Activated CD4-positive, alpha-beta T cell treated with anti-CD3 and anti-CD28 coated beads for 24 hours (primary cell): ENCODE measurements at places on chromosomes 3 and 15.

DNA sequence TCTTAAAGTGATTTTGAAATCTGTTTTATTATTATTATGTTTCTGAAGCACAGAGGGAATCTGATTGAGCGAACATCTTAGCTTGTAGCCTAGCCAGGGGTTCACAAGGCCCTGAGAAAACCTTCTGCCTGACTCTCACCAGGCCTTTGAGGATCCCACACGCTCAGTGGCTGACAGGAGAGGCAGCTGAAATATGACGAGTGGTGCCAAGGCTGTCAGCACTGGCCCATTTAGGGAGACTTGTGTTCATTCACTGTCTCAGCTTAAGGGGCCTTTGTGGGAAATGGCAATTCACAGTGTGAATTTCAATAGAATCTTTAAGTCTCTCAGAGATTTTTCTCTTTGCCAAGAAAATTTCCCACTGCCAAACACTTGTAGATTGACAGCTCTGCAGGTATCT is 770.9 kb downstream of the TUSC7 start:
- no peak for DNase-seq

- no peak for DNase-seq
These were observed 1045.8 kb downstream of the ROBO1 start for GRCh38 chr3:78721771-78722543.

DNA sequence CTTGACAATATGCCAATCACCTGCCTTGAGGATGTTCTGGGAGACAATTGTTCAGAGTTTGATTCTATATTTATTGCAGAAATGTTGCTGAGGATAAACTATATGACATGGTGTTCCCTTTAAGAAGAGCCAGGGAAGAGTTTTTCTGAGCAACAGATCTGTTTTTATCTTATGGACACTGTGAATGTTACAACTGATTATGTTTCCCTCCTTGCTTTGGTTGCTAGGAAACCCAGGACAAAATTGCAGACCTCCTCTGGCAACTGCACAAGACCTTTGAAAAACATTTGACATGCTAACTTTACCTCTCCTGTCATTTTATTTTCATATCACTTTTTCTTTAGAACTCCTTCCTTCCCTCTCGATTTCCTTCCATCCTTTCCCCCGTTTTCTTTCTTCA is 8.2 kb upstream of the TM6SF1 start:
- no peak for DNase-seq

GRCh38 chr3:186073641-186074040 is 35.2 kb downstream of the ETV5 start:
- DNase-seq: no peak

DNA sequence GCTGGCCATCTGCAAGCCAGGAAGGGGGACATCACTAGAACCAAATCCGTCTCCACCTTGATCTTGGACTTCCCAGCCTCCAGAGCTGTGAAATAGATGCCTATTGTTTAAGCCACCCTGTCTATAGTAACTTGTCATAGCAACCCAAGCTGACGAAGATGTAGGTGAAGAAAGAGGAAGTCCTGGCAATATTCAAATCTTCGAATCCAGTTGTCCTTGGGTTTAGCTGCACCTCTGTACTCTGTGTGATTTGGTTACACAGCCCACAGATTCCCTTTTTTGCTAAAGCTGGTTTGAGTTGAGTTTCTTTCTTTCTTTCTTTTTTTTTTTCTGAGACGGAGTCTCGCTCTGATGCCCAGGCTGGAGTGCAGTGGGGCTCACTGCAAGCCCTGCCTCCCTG is 68.0 kb upstream of the XCR1 start:
- DNase-seq: no peak

DNA sequence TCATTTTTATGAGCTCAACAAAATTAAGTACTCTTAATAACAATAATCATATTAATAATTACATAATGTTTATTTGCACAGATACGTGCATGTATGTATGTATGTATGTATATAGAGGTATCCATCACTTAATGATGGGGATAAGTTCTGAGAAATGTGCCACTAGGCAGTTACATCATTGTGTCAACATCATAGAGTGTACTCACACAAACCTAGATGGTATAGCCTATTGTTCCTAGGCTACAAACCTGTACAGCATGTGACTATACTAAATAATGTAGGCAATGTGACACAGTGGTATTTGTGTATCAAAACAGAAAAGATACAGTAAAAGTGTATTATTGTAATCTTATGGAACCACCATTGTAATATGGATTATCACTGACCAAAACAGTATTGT is 874.7 kb upstream of the GBE1 start:
- no peak for DNase-seq

- DNase-seq: no peak
These were observed 124.1 kb upstream of the RASGRP1 start for GRCh38 chr15:38688761-38689160.

DNA sequence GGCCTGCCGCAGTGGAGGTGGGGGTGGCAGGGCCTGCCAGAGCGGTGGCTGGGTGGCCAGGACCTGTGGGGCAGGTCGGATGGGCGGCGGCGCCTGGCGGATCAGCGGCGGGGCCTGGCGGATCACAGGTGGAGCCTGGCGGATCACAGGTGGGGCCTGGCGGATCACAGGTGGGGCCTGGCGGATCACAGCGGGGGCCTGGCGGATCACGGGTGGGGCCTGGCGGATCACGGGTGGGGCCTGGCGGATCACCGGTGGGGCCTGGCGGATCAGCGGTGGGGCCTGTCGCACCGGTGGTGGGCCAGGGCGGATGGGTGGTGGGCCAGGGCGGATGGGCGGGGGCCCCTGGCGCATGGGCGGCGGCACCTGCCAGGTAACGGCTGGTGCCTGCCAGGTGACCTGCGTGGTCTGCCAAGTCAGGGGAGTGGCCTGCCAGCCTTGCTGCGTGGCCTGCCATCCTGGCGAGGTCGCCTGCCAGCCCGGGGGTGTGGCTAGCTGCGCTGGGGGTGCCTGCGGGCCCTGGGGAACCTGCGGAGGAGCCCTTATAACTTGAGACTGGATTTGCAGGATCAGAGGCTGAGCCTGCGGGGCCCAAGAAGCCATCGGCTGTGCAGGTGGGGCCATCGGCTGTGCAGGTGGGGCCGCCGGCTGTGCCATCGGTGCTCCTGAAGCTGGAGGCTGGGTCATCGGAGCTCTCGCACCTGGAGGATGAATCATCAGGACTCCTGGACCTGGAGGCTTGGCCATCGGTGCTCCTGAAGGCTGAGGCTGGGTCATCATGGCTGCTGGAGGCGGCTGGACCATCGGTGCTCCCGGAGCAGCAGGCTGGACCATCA is 1.3 kb downstream of the MAGEL2 start:
- no peak for DNase-seq

DNA sequence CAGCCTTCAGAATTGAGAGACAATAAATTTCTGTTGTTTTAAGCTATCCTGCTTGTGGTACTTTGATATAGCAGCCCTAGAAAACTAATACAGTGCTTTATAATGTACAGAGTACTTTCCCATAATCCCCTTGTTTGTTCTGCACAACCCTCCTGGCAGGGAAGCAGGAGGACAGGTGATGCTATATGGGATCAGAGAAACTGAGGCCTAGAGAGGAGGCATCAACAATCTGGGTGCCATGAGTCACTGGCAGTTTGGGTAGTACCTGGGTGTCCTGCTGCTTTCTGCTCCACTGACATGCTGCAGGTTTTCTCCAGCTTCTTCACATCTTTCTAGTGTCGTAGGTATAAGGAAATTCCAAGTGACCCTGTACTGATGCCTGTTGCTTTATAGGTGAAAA is 55.0 kb downstream of the CTDSPL start:
- DNase-seq: no peak

DNA sequence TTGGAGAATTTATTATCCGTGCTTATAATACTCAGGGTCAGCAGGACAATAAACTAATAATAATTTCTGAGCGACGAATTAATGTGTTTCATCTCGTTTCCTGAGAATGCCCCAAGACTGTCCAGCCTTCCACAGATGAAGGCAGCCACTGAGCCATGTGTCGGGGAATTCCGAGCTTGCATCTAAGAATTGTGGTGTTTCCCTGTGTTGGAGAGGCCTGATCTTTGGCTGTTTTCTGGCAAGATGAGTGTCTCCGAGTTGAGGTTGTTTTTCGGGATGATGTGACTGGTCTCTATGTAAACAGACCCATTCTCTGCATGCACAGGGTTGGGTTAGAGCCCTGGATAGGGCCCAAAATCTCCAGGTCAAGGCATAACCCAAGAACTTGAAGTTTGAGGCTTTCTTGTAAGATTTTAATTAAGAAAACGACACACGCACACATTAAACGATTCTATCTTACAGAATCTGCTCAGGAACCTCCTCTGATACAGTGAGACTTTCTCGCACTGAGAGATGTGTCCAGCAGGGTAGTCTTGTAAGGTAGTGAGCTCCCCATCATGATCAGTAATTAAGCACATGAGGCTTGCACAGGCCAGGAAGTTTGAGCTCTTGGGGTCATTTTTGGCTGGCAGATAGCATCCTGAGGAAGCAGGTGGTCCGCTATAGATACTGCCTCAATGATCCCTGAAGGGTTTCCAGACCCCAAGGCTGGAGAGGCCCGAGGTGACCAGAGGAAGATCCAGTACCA is 14.4 kb downstream of the FGD5 start:
- no peak for DNase-seq

DNA sequence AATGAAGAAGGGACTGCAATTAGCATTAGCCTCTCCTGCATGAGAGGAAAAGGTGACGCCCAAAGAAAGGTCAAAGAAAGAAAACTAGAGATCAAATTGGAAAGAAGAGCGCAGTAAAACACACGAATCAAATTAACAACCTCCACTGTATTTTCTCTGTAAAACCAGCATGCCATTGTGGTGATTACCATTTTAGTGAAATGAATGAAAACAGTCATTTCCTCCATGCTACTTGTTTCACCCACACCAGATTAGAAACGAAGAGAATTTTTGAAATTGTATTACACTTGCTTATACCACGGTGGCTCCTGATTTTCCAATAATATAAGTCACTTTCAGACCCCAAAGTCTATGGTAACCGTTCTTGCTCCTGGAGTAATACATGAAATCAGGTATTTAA is 71.6 kb downstream of the SUMF1 start:
- no peak for DNase-seq

GRCh38 chr3:143235614-143236204 is 116.1 kb downstream of the CHST2 start:
- DNase-seq: no peak

GRCh38 chr15:98395974-98396610 is 252.2 kb upstream of the IGF1R start:
- DNase-seq: no peak

DNA sequence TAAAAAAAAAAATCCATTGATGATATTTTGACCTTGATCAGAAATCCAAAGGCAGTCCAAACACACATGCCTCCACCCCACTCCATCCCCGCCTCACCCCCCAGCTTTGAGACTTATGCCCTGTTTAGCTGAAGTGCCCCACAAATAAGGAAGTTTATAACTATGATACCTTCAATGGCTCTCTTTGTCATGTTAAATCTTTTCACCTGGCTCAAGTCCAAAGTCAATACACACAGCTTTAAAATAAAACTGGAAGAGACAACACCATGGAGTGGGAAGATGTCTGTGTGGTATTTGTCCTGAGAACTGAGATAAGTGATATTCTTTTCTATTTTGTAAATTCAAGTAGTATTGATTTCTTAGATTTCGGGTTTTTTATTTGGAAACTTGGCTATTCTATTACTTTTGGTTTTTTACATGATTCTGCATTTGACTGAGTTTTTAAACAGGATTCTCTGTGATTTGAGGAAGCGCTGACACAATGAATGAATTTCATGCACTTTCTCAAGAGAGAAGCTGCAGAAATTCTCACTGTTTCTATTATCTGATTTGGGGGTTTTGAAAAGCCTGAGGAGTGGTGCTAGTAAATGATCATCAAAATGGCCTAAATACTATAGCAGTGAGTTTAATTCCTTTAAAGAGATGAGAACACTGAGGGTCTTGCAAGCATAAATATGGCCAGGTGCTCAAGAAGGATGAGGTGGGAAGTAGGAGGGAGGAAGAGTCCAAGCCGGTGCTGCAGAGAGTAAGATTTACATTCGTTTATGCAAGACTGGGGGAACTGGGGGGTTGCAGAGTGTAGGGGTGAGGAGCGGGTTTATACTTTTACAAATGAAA is 5.2 kb downstream of the FOXB1 start:
- no peak for DNase-seq

- no peak for DNase-seq
These were observed 3.7 kb upstream of the ALPK3 start for GRCh38 chr15:84813435-84813834.

GRCh38 chr3:159260049-159260662 is 458.3 kb downstream of the MFSD1 start:
- no peak for DNase-seq

GRCh38 chr3:177826253-177826652 is 629.0 kb upstream of the TBL1XR1 start:
- no peak for DNase-seq

- no peak for DNase-seq
These were observed 128.4 kb upstream of the ZBED2 start for GRCh38 chr3:111723293-111724215.

DNA sequence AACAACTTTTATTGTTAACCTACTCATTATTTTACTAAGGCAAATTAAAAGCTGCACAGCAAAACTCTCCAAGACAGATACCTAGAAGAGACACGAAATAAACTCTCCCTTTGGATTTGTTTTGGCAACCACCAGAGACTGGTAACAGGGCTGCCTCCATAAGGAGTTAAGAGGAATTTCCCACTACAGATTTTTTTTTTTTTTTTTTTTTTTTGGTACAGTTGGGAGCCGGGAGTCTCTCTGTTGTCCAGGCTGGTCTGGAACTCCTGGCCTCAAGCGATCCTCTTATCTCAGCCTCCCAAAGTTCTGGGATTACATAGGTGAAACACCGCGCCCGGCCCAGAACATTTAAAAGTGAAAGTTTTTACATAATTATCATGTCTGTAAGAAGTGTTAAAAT is 73.6 kb upstream of the VGLL4 start:
- no peak for DNase-seq

- DNase-seq: no peak
These were observed 319.6 kb upstream of the TBC1D5 start for GRCh38 chr3:18061737-18062656.

DNA sequence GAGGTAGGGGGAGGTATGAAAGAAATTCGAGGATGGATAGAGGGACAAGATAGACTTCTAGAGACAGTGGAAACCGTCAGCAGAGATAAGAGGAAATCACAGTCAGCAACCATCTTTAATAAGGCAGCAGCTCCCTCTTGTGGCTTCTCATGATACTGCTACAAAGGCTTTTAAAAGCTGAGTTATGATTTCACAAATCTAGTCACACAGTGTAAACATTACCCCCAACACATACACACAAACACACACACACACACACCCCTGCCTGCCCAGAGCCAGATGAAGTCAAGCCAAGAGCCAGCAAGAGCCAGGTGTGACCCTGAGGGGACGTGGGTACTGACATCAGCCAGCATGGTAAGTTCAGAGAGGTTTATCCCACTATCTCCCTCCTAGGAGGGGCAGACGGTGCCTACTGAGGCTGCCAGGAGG is 18.9 kb upstream of the TGM5 start:
- DNase-seq: peak; percentile 22
